ENCODE measurements at places on chromosomes 1 and 21.

GRCh38 chr1:228185641-228185965 is 20.0 kb downstream of the IBA57 start:
- no peak for DNase-seq

- peak; percentile 94 for DNase-seq
Observed at GRCh38 chr1:108590957-108591356, 31.1 kb downstream of the EEIG2 start.

- peak; percentile 87 for DNase-seq
Observed at GRCh38 chr1:31704271-31705079, 658 bp upstream of the COL16A1 start.

GRCh38 chr1:29772584-29773100 is 536.3 kb downstream of the PTPRU start:
- DNase-seq: no peak

- DNase-seq: no peak
Observed at GRCh38 chr1:169707912-169708604, 3.4 kb downstream of the SELL start.

GRCh38 chr1:98331243-98331642 is 330.3 kb upstream of the SNX7 start:
- no peak for DNase-seq

- no peak for DNase-seq
Observed at GRCh38 chr1:63955370-63956145, 181.7 kb downstream of the ROR1 start.

GRCh38 chr21:14547834-14548513 is 1.9 kb upstream of the SAMSN1 start:
- no peak for DNase-seq

- DNase-seq: no peak
Observed at GRCh38 chr21:36691555-36692041, 7.3 kb upstream of the SIM2 start.

DNA sequence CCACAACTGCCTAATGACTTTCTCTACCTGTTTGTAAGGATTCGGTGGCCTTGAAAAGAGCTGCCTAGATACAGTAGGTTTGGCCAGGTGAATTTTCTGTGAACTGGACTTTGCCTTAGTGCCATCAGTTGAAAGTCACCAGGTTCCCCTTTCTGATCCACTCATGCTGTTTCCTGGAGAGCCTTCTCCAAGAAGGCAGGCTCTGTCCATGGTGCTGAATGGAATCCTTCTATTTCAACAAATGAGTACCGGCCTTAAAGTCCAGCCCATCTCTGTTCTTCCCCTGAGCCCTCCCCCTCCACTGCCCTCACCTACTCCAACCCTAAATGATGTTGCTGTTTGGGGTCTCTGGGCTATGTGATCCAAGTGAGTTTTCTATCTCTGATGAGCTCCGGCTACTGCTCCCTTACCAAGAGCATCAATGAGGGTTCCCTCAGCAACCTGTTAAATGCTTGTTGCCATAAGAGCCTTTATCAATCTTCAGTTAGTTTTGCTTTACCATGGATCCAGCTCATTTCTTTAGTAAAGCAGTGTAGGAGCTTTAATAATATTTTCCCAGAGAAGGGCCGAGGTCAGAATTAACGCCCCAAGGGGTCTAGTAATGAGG is 500.4 kb downstream of the PTPRU start:
- no peak for DNase-seq

GRCh38 chr1:159826441-159827101 is at the start of gene SLAMF8:
Gene SLAMF8, plus strand, starts transcription at chr1:159826873. Its CDS starts 26 bp downstream, at chr1:159826899.
- DNase-seq: no peak

GRCh38 chr1:31984419-31985347 is 29.0 kb upstream of the KHDRBS1 start:
- no peak for DNase-seq

DNA sequence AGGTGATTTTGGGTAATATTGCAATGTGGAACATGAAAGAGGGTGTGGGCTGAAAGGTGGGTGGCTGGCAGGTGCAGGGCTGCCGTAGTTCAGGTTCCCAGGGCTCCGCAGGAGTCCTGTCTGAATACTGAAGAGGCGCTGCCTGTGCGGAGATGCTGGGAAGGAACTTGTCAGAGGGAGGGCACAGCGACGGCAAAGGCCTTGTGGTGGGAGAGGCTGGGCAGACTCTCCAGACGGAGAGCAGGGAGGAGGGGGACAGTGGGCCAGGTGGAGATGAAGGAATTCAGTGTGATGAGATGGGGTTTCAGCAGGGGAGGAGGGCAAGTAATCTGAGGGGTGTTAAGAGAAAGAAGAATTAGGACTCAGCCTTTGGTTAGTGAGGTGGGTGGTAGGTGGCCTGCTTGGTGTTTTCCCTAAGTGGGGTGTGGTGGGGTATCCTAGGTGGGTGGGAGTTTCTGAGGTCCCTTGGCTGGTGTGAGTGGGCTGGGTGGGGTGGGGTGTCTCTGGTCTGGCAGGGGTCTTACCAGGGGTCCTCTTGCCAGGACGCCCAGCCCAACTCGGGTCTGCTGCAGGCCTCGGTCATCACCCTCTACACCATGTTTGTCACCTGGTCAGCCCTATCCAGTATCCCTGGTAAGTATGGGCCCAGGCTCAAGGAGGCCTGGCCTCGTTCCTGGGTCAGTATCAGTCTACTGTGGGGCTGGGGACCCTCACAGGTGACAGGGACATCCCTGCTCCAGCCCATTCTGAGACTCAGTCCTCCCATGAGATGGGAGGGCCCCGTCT is 15.6 kb downstream of the SERINC2 start:
- no peak for DNase-seq

- no peak for DNase-seq
Observed at GRCh38 chr1:217027403-217028080, 304.3 kb upstream of the ESRRG start.

GRCh38 chr1:46675549-46676314 is 4.1 kb downstream of the TEX38 start:
- DNase-seq: no peak

GRCh38 chr1:95061445-95062006 is 11.2 kb downstream of the ALG14 start:
- DNase-seq: no peak

GRCh38 chr1:55078470-55078869 is 39.1 kb downstream of the PCSK9 start:
- DNase-seq: no peak

DNA sequence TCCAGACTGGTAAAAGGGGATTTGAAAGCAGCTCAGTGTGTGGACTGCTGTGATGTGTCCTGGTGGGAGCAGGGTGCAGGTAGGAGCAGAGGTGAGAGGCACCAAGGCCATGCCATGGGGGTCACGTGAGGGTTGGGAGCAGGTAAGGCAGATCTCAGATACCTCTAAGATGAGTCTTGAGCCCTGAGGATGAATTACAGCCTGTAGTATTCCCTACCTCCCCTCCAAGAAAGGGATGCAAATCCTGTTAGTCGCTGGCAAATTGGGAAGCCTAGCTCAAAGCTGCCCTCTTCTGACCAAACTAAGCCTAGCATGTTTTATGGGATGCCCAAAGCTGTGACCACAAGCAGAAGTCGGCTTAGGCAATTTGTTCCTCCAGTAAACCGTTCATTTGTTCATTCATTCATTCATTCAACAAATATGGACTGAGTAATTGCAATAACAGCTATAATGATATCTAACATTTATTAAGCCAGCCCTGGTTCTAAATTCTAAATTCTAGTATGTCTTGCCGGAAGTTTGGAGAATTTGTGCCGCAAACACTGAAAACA is 3.9 kb upstream of the NUAK2 start:
- peak; percentile 48 for DNase-seq

GRCh38 chr1:155322953-155323728 is 2.4 kb downstream of the RUSC1 start:
- DNase-seq: peak; percentile 82

DNA sequence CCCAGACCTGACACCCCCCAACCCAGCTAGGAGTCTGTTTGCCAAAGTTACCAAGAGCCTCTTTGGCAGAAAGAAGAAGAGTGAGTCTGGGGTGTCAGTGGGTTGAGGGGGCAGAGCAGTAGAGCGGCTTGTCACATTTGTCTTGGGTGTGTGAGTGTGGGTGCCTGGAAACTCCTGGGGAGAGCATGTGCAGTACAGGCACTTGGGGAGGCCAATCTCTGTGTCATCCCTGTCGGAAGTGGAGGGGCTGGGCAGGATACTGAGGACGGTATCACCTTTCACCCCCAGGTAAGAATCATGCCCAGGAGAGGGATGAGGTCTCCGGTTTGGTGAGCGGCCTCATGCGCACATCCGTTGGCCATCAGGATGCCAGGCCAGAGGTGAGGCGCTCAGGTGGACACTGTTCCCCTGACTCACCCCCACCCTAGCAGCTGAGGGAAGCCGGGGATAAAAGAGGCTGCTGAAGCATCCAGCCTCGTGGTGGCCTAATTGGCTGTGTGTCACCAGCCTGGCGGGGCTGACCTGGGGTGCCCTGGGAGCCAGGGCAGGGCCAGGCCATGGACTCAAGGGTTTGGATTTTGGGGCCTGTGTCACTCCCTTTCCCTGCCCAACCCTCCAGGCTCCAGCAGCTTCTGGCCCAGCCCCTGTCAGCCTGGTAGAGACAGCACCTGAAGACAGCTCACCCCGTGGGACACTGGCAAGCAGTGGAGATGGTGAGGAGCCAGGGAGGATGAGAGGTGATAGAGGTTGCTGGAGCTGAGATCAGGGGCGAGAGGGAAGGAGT is 3.3 kb downstream of the PLK3 start:
- DNase-seq: no peak

GRCh38 chr1:24803987-24804530 is 58.8 kb downstream of the CLIC4 start:
- no peak for DNase-seq

GRCh38 chr21:42558846-42559245 is 45.2 kb downstream of the SLC37A1 start:
- DNase-seq: no peak

- no peak for DNase-seq
Observed at GRCh38 chr1:11860083-11860482, 1.3 kb upstream of the NPPB start.

DNA sequence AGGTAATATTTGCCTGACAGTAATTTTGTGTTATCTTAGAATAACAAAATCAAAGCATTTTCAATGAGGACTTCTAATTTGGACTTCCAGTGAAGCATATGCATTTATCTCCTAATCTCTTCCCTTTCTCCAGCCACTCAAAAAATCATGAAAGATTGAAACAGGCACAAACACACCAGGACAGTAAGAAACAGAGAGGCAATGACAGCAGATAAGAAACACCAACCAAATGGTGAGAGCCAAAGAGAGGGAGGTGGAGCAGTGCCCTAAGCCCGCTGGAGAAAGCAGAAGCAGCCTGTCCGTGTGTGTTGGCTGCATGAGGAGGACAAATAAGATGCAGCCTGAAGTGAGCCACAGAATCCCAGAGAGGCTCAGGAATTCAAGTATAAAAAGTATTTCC is 39.0 kb downstream of the SLC44A3 start:
- DNase-seq: no peak

GRCh38 chr1:227946624-227947385 is 927 bp downstream of the WNT9A start:
- peak; percentile 35 for DNase-seq

DNA sequence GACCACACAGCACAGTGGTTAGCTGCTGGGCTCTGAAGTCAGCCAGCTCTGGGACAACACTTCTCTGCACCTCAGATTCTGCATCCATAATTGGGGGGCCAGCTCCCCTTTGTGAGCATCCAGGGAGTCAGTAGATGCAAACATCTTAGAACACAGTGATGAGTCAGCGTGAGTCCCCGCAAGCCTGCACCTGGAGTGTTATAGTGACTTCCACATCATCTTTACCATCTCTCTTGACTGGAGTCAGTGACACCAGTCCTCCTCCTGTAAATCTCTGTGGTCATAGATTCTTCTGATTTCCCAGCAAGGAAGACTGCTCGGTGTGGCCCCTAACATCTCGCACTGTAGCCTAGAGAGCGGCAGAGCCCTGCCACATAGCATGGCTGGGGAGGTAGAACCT is 13.9 kb upstream of the EDN2 start:
- no peak for DNase-seq

- DNase-seq: no peak
Observed at GRCh38 chr1:224539971-224540370, 76.1 kb upstream of the CNIH3 start.

GRCh38 chr1:234188454-234188792 is 184.8 kb upstream of the COA6 start:
- no peak for DNase-seq

- DNase-seq: no peak
Observed at GRCh38 chr1:167467126-167467710, 51.1 kb downstream of the CD247 start.

- no peak for DNase-seq
Observed at GRCh38 chr1:213681788-213682340, 305.9 kb upstream of the PROX1 start.

DNA sequence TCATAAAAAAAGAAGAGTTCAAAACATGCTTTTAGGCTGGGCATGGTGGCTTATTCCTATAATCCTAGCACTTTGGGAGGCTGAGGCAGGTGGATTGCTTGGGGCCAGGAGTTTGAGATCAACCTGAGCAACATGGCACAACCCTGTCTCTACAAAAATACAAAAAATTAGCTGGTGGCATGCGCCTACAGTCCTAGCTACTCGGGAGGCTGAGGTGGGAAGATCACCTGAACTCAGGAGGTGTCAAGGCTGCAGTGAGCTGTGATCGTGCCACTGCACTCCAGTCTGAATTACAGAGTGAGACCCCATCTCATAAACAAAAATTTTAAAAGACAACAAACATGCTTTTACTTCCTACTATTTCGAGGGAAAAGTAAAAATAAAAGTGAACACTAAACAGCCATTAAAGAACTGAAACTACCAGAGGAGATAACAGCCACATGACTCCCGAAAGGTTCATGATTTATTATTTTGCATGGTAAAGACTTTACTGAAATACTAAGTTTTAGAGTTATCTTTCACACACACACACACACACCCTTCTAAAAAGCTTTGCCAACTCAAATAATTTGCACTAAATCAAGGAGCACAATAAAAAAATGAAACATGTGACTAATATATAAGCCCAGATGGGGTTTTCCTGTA is 48.1 kb downstream of the USP1 start:
- DNase-seq: no peak

DNA sequence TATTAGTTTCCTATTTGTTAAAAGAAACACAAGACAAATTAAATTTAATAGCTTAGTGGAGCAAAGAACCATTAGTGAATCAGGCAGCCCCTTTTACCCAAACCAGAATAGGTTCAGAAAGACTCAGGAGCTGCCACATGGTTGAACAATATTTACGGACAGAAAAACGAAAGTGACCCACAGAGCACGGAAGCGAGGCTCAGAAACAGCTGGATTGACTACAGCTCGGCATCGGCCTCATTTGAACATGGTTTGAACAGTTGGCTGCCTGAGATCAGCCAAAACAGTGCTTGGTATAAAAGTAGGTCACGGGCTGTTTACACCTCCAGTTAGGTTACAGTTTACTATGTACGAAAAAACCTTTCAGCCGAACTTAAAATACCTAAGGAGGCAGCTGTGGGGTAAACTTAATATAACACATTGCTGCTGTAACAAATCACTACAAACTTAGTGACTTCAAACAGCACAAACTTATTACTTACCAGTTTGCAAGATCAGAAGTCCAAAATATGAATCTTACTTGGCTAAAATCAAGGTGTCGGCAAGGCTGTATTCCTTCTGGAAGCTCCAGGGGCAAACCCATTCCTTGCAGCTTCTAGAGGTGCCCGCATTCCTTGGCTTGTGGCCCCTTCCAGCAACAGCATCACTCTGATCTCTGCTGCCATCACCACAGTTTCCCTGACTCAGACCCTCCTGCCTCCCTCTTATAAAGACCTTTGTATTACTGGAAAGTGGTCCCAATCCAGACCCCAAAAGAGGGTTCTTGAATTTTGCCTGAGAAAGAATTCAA is 11.8 kb downstream of the PADI4 start:
- no peak for DNase-seq

GRCh38 chr1:57311006-57311405 is 112.9 kb downstream of the DAB1 start:
- DNase-seq: no peak

All from skin of body (tissue), 3 donors.